ENCODE measurements at places on chromosomes 3 and 15.

DNA sequence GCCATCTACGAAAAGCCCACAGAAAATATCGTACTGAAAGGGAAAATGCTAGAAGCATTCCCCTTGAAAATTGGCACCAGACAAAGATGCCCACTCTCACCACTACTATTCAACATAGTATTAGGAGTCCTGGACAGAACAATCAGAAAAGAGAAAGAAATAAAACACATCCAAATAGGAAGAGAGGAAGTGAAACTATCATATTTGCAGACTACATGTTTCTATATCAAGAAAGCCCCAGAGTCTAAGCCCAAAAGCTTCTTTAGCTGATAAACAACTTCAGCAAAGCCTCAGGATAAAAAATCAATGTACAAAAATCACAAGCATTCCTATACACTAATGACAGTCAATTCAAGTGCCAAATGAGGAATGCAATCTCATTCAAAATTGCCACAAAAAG lies 15.6 kb downstream of the OR5K3 start:
- DNase-seq, result no peak

- no peak for DNase-seq
These were observed 61.4 kb downstream of the UMPS start for GRCh38 chr3:124791639-124792151.

DNA sequence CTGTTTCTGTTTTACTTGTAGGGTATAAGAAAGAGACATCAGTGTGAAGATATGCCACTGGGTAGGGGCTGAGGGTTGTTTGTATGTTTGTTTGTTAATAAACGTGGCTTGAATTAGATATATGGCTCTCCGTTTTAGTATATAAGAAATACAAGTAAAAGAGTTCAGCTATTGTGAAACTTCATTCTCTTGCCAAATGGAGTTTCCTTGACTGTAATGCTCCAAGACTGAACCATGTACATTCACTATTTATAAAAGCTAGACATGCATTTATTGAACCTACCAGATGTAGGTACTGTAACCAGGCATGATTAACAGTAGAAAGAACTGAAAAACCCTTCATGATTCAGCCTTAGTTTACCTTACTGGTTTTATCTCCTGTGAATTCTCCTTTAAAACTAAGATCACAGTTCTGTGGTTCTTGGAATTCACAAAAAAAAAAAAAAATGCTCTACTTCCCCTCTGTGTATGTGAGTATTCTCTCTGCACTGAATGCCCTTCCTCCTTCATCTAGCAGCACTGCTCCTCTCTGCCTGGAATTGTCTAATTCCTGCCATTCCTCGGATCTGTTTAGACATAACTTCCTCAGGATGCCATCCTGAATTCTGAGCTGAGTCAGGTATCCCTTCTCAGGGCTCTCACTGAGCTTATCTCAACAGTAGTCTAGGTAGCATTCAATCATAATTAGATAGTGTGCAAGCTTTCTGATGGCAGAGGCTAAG lies 504.4 kb downstream of the FHIT start:
- no peak for DNase-seq

GRCh38 chr3:4271834-4272233 lies 31.3 kb upstream of the SETMAR start:
- DNase-seq, result no peak

GRCh38 chr3:187925326-187925725 lies 180.1 kb upstream of the BCL6 start:
- no peak for DNase-seq

GRCh38 chr3:9180764-9181117 lies 68.7 kb downstream of the SRGAP3 start:
- DNase-seq, result no peak

- DNase-seq, result no peak
These were observed 91.3 kb upstream of the UBE2E2 start for GRCh38 chr3:23111797-23112196.

- DNase-seq, result no peak
These were observed 351.5 kb upstream of the ICE2 start for GRCh38 chr15:60830479-60830878.

- peak; percentile 63 for DNase-seq
These were observed 20.2 kb upstream of the SKOR1 start for GRCh38 chr15:67805008-67805665.

GRCh38 chr15:69735121-69735520 lies 282.5 kb downstream of the RPLP1 start:
- no peak for DNase-seq

- no peak for DNase-seq
These were observed 16.6 kb downstream of the PDHB start for GRCh38 chr3:58417075-58417474.

- DNase-seq, result no peak
These were observed 5.5 kb upstream of the ATP2B2 start for GRCh38 chr3:10510743-10511432.

- no peak for DNase-seq
These were observed 84.3 kb upstream of the PRTG start for GRCh38 chr15:55827204-55827603.

GRCh38 chr3:61522626-61523025 lies 38.7 kb upstream of the PTPRG start:
- DNase-seq, result no peak

GRCh38 chr3:181616088-181617070 lies 95.3 kb upstream of the SOX2 start:
- DNase-seq, result no peak

DNA sequence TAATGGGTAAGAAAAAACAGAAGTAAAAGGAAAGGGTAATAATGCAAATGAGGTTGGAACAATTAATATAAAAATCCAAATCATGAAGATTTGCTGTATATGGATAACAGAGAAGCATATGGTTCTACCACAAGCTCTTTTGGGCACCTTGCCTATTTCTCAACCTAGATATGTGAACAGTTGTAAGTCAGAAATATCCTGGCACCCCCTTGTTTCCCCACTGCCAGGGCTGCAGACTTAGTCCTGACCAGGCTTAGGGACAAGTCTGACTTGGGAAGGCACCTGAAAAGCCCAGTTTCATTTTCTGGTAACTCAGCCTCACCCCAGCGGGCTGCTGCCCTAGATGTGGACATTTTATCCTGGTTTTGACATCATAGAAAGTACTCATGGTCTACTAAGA lies 183.2 kb upstream of the STAC start:
- no peak for DNase-seq

- DNase-seq, result peak; percentile 29
These were observed 123.2 kb downstream of the DNAJB8 start for GRCh38 chr3:128343287-128344051.

- no peak for DNase-seq
These were observed 12.0 kb downstream of the DLL4 start for GRCh38 chr15:40941068-40941527.

GRCh38 chr3:184341925-184342324 lies 4.5 kb downstream of the FAM131A start:
- DNase-seq, result no peak

- peak; percentile 72 for DNase-seq
These were observed 41.8 kb upstream of the IQSEC1 start for GRCh38 chr3:13114811-13115575.

GRCh38 chr3:24513463-24513862 lies 18.8 kb upstream of the THRB start:
- no peak for DNase-seq

DNA sequence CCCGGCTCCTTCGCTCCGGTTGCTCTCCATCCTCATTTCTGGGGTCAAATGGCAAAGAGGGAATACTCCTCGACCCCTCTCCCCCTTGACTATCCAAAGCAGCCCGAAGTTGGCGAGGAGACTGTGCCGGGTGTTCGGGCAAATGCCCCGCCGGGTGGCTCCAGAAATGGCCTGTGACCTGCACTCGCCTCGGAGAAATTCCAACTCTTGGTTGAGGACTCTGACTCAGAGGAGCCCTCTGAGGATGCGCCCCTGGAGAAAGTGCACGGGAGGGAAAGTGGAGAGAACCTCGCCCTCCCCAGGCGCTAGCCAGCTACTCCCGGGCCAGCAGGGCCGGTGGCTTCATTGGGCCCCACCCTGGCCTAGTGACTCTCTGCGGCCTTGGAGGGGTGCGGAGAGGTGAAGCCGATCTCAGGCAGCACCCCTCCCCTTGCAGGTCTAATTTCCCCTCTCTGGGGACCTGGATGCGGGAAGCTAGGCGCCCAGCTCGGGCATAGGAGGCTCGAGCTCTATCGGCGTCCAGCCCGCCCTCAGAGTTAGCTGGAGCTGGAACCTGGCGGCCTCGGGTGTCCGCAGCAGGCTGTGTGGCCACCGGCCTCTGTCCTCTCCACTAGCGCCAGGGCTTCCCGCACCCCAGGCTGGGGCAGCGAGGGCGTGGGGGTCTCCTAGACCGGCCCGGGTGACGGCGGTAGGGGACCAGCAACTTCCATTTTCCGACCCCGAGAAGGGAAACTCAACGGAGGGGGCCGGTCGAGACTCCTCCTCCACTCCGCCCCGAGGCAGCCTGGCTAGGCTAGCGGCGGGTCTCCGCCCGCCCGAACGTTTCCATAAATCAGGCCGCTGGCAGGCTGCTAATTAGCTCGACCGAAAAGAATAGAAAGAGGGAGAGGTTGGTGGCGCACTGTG lies 29.4 kb downstream of the NR2F2 start:
- DNase-seq, result peak; percentile 74

DNA sequence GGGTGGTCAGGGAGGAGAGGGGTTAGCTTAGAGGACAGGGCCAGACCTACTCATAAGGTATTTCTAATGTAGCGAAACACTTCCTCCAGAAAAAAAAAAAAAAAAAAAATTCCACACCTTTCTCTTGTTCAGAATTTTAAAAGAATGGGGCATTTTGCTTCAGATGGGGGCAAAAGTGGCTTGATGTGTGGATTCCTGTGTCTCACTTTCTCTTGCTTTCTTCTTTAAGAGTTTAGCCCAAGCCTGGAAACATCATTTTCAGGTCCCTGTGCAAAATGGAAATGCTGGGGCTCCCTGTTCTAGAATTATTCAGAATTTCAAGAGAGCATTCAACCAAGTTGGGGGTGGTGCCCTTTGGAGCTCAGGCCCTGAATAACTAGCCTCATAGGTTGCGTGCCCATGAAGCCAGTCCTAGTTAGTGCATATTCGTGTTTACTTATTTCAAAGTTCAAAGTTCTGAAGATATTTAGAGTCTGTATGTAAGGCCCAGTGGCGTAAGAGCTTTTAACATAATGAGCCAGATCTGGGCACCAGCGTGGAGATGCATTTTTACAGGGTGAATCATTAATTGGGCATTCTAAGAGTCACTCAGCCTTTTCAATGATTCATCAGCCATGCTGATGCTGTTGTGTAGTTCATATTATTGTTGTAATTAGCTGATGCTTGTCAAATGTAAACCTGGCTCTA lies 104.5 kb downstream of the RPLP1 start:
- no peak for DNase-seq

GRCh38 chr3:98574132-98574531 lies 19.3 kb downstream of the CPOX start:
- DNase-seq, result no peak

GRCh38 chr3:72274493-72275330 lies 489.8 kb upstream of the PROK2 start:
- no peak for DNase-seq

DNA sequence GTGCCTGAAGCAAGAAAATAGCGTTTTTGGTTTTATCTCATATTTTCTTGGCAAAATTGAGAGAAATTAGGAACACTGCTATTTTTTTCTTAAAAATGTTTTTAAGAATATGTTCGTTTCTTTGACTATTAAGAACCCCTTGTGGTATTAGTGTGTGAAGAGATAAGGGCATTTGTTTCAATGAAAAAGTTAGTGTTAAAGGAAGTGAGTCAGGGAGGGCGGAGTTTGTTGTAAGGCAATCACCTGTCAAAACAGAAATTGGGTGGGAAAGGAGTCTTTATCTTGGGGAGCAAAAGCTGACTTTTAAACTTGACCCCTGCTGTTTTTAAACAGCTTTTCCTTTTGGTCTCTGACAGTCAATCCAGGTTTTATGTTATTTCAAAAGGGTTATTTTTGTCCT lies 4.2 kb downstream of the RAP2B start:
- DNase-seq, result no peak

DNA sequence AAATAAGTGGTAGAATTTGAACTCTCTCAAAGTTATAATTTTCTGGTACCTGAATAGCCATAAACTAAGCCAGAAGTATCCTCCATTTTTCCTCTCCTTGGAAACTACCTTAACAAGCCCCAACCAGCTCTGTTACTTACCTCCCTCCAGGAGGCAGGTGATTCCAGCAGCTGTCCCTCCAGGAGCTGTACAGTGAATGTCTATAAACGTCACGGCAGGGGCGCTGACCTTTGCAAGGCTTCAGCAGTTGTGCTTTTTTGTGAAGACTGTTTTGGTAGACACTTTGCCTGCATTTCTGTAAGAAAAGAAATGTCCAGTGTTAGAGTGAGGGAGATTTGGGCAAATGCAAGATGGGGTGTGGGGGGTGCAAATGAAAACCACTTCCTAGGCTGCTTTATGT lies 67.2 kb downstream of the LEO1 start:
- no peak for DNase-seq

GRCh38 chr3:62653796-62654195 lies 221.4 kb downstream of the CADPS start:
- DNase-seq, result no peak

DNA sequence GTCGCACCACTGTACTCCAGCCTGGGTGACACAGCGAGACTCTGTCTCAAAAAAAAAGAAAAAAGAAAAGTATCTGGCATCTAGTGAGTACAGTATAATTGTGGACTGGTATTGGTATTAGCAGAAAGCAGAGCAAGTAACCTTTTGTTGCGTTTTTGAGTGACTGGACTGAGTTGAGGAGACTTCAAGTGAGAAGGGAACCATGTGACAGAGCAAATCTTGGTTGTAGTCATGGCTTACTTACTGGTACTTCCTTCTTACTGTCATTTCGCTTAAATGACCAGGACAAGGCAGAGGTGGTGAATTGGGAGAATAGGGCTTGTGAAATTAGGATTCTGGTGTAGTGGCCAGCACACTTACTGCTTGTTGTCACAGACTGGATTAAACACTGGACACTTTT lies 20.6 kb downstream of the RTF1 start:
- DNase-seq, result no peak

DNA sequence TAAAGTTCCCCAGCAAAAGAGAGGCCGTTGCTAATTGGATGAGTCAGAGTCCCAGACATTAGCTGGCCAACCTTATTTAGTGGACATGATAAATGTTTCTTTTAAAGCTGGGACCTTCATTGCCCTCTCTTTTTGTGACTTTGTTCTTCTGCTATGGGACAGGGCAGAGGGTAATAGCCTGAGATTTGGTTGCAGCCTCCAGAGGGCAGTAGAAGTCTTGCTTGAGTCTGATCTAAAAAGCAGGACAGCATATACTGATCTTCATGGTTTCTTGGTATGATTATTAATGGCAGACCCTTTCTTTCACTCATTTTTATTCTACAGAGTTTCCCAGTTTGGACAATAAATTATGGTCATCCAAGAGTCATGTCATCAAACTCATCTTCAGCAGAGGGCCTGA lies 25.1 kb upstream of the ZKSCAN7 start:
- no peak for DNase-seq

DNA sequence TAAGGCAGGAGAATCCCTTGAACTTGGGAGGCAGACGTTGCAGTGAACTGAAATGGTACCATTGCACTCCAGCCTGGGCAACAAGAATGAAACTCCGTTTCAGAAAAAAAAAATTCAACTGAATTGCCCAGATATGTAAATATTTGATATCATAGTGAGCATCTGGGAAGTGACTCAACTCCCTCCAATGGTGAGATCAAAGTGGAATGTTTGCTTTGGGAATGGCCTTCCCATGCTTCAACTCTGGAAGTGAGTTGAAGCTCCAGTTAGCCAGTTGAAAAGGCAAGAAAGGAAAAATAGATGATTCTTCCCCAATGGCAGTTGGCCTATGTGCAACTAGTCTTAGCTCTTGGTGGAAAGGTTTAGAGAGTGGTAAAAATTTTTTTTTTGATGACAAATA lies 131.6 kb upstream of the CMC1 start:
- DNase-seq, result no peak
